NCI-H1694 (cell line): ENCODE measurements at places on chromosomes 16 and 17.

- no peak for DNase-seq
Observed at GRCh38 chr17:14434506-14434905, 133.6 kb downstream of the HS3ST3B1 start.

- no peak for DNase-seq
Observed at GRCh38 chr16:49640581-49640980, 215.3 kb downstream of the ZNF423 start.

- no peak for DNase-seq
Observed at GRCh38 chr16:56871172-56871593, 6.2 kb downstream of the SLC12A3 start.

GRCh38 chr17:3594051-3594800, 15.0 kb downstream of the TRPV1 start:
- DNase-seq, result no peak

DNA sequence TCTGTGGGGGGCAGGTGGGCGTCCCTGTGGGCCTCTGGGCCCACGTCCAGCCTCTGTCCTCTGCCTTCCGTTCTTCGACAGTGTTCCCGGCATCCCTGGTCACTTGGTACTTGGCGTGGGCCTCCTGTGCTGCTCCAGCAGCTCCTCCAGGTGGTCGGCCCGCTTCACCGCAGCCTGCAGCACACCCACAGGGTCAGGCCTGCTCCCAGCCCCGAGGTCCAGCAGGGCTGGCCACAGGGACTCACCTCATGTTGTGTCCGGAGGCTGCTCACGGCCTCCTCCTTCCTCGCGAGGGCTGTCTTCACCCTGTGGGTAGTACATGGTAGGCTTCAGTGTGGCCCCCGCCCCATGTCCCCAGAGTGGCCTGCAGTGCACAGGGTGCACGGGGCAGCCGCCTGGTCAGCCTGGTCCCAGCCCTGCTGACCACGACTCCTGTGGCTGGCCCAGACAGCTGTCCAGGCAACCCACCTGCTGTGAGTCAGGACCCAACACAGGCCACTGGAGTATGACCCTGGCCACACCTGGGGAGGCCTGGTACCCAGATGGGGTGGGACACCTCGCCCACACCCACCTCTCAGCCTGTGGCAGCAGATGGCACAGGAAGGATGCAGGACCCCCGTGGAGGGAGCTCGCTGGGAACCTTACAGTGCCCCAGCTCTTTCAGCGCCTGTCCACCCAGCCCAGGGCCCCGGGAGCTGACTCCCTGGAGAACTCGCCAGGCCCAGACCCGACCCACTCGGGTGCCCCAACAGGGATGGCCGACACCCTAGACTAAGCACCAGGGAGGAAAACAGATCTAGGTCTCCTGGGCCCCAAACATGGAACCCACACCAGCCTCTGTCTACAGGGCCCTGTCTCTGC, 23.9 kb upstream of the AATK start:
- DNase-seq, result no peak

DNA sequence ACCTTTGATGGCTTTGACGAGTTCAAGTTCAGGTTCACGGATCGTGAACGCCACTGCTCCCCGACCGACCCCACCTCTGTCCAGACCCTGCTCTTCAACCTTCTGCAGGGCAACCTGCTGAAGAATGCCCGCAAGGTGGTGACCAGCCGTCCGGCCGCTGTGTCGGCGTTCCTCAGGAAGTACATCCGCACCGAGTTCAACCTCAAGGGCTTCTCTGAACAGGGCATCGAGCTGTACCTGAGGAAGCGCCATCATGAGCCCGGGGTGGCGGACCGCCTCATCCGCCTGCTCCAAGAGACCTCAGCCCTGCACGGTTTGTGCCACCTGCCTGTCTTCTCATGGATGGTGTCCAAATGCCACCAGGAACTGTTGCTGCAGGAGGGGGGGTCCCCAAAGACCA, 17.6 kb downstream of the NOD2 start:
- DNase-seq, result no peak

DNA sequence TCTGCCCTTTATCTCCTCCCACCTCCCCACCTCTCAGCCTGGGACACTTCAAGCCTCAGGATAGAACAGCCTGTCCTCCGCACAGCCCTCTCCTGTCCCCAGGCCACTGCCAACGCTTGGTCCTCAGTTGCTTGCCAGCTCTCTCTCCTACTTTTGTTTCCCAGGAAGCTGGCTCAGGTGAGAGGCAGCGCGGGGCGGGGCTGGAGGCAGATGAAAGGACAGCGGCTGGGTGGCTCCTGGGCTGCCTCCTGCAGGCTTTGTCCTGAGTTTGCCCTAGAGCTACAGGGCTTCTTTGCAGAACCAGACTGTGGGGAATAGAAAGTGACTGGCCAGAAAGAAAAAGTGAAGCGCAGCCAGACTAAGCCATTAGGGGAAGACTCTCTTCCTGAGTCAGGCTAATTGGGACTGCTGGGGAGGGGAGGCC, 48.2 kb upstream of the CDC42EP4 start:
- no peak for DNase-seq

DNA sequence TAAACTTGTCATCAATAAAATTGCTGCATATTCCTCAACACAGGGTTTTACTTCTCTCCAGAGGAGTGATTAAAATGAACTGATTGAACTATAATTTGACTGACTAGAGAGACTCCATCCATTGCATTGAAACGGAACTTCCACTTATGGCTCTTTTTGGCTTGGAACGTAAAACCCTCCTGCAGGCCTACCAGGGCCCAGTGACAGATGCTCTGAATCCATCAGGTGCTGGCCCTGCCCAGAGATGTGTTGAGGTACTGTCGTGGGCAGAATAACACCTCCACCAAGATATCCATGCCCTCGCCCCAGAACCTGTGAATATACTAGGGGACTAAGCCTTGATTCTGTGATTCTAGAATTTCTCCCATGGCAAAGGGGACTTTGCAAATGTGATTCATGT, 45.4 kb downstream of the CBLN1 start:
- no peak for DNase-seq

- DNase-seq, result peak; percentile 68
Observed at GRCh38 chr17:20009302-20010098, at the start of gene SPECC1. Gene SPECC1, plus strand, starts transcription at chr17:20009359. Its CDS starts 87,293 bp downstream, at chr17:20096652.

DNA sequence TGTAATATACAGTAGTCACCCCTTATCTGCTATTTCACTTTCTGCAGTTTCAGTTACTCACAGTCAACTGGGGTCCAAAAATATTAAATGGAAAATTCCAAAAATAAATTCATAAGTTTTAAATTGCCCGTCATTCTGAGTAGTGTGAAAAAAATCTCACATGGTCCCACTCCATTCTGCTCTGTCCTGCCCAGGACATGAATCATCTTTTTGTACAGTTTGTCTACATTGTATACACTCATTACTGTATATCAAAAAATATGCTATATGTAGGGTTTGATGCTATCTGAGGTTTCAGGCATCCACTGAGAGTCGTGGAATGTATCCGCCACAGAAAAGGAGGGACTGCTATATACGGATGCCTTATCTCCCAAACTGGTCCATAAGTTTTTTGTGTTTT, 16.0 kb upstream of the APPBP2 start:
- no peak for DNase-seq

- DNase-seq, result no peak
Observed at GRCh38 chr17:47810200-47810821, 11.3 kb downstream of the OSBPL7 start.

GRCh38 chr17:30345527-30346075, 11.7 kb upstream of the TMIGD1 start:
- DNase-seq, result no peak

DNA sequence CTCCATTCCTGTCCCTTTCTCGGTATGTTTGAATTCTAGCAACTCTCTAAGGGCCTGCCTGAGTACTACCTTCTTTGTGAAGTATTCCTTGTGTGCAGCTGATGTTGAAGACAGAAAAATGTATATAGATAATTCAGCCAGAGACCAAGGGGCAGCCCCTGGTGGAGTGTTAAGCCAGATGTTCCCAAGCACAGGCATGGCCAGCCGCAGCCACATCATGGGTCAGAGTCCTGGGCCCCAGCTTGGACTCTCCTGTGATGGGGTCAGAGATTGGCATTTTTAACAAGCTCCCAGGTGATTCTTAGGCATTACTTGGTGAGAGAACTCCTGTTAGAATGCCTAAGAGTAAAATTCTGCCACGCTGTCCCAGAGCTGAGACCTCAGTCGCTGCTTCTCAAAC, 100.8 kb downstream of the IRF8 start:
- no peak for DNase-seq

- no peak for DNase-seq
Observed at GRCh38 chr17:64037802-64038201, 17.4 kb upstream of the ICAM2 start.

DNA sequence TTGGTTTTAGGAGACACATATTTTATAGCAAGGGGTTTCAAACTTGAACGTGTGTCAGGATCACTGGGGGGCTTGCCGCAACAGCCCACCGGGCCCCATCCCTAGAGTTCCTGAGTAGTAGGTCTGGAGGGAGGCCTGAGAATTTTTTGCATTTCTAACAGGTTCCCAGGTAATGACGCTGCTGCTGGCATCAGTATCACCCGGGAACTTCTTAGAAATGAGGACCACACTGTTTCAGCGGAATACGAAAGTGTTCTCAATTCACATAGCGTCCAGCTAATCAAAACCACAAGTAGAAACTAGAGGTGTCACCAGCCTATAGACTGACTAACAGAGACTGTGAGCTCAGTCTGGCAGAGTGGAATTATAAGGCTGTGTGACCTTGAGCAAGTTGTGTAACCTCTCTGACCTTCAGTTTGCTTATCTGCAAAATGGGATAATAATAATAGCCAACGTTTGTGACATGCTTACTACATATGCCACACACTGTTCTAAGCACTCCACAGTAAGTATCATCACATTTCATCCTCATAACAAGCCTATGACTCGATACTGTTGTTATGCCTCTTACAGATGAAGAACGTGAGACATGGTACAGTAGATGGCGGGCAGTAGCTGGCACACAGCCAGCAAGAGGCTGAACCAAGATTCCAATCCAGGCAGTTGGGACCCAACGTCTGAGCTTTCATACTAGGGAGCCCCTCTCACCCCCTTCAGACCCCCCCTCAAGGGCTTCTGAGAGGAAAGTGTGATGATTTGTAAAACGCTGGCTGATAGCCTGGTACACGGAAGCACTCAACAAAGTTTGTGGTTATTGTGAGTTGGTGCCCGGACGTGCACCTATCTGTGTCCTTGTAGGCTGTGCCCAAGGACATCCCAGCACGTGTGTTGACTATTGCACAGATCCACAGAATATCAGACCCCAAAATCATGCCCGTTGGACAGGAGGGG, 4.6 kb upstream of the ICAM2 start:
- no peak for DNase-seq

- no peak for DNase-seq
Observed at GRCh38 chr16:11194913-11195312, 61.1 kb downstream of the SOCS1 start.

- DNase-seq, result no peak
Observed at GRCh38 chr16:47197536-47198179, 53.9 kb upstream of the NETO2 start.

DNA sequence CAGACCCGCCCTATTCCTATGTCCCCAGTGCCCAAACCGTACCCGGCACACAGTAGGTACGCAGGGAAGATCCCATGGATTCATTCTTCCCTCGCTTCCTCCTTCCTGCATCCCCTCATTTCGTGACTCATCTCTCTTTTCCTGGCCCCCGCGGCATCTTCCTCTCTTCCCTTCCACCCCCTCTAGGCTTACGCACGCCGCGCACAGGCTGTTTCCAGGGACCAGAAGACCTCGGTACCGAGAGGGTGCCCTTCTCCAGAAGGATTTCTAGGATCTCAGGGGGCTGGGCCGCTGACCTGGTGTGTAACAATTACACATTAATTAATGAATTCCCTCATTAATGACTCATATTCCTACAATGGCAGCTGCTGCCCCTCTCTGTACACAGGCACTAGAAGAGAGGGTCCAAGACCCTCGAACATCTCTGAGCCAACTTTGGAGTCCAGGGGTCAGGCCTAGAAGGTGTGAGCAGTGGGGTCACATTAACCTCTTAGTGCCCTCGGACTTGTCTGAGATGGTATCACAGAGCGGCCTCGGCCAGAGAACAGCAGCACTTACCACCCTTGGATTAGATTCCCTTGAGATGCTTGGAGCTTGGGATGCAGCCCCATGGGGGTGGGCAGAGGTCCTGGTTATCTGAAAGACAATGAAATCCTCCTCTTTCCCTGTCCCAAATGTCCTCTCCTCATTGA, 16.8 kb upstream of the PLLP start:
- DNase-seq, result no peak

- no peak for DNase-seq
Observed at GRCh38 chr16:19595043-19595767, 39.7 kb downstream of the VPS35L start.

GRCh38 chr16:53489755-53490154, 13.3 kb downstream of the AKTIP start:
- no peak for DNase-seq

DNA sequence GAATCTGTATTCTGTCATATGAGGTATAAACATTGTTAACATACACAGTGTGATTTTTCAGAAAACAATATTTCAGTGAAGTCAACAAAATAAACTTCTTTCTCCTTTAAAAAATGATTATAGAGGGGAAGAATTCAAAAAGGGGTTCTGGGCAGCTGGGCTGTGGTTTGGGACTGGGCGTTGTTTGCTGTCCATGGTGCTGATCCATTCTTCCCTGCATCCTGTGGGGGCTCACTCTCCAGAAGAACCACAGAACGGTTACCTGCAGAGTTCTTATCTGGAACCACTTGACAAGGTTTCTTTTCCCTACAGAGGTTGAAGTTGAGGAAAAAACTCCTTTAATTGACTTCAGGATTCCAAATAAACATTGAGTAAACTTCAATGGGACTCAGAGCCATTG, 1091.0 kb downstream of the CDH8 start:
- no peak for DNase-seq

DNA sequence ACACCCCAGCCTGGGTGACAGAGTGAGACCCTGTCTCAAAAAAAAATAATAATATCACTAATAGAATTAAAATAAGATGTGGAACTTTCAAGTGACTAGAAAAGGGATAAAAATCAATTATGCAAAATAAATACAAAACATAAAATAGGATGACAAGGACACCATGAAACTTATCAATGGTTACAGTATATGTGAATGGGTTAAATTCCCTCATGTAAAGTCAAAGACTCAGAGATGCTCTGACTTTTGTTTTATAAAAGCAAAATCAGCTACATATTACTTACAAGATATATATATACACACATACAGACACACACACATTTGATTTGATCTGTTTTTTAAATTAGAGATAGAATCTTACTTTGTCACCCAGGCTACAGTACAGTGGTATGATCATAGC, 33.5 kb upstream of the SCNN1B start:
- DNase-seq, result no peak

GRCh38 chr17:80799538-80800480, 191.8 kb upstream of the CHMP6 start:
- DNase-seq, result no peak

GRCh38 chr17:1033503-1033902, 36.6 kb downstream of the TIMM22 start:
- no peak for DNase-seq

- DNase-seq, result no peak
Observed at GRCh38 chr16:8886593-8887430, 4.7 kb downstream of the LITAFD start.

GRCh38 chr16:2482708-2483534, 8.0 kb downstream of the TBC1D24 start:
- DNase-seq, result no peak
